ENCODE measurements at places on chromosomes 7 and 10. TPM values are rescaled to one million over a fixed set of nuclear protein-coding genes. Genes with fewer than 3 reads are reported as not detected.

DNA sequence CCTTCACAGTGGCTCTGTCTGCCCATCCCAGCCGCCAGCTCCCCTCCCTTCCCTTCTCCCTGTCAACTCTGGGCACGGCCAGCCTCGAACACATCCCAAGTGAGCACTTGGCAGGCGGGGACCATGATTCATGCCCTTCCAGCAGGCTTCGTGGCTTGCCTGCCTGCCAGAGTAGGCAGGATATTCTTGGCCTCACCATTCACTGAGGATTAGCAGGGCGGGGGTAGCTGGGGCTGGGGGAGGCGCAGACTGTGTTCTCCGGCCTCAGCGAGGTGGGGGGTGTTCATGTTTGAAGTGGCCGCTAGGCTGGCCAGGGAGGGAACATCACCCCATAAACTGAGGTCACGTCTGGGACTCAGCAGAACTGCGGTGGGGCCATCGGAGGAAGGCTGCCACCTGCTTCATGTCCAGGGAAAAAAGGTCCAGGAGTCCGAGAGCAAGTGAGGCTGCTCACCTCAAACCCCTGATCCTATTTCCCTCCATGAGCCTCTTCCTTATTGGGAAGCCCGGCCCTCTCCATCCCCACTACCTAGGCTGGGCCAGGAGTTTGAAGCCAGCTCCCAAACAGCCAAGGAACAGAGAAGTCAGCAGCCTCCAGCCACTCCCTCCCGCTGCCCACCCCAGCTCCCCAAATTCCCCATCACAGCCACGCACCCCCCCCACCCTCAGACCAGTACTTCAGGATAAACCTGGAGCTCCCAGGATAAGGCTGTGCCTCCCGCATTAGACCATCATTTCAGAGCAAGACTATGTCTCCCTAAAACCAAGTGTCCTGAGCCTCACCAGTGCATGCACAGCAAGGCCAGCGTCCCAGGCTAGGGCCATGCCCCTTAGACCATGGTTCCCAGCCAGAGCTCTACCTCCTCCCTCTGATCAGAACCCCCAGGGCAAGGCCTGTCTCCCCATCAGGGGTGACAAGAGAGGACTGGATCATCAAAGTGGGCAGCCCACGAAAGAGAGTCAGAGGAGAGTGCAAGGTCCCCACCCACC is 42.8 kb upstream of the RABGEF1 start:
- H3K4me3 ChIP-seq, result no peak overlapping the region
- H3K27ac ChIP-seq, result no peak overlapping the region
- H3K36me3 ChIP-seq, result peaks cover 19% of the 10 kb centered on the region

DNA sequence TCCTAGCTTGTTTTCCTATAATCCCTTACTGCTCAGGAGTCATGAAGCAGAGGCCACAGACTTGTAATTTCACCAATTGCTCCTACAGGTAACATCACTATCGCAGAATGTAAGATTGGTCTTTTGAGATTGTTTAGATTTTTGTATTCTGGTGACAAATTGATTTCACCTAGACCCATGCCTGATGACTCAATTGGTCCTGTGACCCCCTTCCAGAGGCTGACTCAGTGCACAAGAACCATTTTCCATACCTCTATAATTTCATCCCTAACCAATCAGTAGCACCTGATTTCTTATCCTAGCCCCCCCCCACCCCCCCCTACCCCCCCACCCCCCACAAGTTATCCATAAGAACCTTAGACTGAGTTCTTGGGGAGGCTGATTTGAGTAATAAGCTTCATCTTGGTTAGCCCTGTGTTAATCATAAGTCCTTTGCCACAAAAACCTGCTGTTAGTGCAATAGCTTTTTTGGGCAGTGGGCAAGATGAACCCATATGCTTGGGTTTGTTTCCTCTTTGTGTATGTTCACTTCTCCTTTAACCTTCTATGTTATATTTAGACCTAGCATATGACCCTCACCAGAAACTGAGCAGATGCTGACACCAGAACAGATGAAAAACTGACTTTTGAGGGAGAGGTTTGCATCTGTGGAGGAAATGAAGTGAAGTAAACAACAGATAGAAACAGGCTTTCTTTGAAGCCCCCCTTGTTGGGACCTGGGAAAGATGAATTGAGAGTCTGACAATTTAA is 187.1 kb downstream of the KIF20B start:
- H3K4me3 ChIP-seq, result no peak overlapping the region
- peaks cover 2% of the 10 kb centered on the region for H3K27me3 ChIP-seq
- no peak for DNase-seq
- no peaks in the 10 kb centered on the region for H3K4me1 ChIP-seq
- no peak overlapping the region for H3K27ac ChIP-seq

DNA sequence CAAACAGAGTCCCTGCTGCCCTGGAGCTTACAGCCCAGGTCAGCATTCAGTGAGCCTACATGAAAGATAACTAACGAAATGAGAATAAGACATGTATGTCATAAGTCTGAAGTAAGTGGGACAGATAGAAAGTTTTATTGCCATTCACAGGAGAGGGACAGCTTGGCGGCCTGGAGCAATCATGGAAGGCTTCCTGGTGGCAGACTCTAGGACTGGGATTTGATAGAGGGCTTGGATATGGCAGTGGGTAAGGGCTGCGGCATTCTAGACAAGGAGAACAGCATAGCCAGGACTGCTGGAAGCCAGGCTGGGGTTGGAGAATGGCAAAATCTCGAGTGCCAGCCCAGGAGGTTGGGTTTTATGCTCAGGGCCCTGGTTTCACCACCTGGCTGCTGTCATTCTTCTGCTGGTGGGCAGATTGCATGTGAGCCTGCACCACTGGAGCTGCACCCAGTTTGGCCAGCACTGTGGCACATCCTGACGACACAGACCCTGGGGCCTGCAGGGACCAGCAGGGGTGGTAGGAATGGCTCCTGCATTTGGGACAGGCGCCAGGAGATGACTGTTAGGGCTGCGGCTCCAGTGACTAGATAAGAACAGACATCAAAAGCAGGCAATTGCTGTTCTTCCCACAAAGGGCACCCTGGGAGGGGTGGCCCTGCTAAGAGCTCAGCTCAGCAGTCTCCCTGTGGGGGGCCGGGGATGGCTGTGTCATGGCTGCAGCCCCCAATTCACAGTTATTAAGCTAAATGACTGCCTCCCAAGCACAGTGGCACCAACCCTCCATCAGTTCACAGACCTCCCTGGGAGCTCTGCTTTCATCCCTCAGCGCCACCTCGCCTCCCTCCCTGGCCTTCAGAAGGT is 161.1 kb downstream of the RPS24 start:
- peaks cover 4% of the 10 kb centered on the region for H3K4me1 ChIP-seq
- H3K27ac ChIP-seq, result no peak overlapping the region
- H3K27me3 ChIP-seq, result no peaks in the 10 kb centered on the region
- DNase-seq, result no peak
- no peaks in the 10 kb centered on the region for H3K36me3 ChIP-seq

DNA sequence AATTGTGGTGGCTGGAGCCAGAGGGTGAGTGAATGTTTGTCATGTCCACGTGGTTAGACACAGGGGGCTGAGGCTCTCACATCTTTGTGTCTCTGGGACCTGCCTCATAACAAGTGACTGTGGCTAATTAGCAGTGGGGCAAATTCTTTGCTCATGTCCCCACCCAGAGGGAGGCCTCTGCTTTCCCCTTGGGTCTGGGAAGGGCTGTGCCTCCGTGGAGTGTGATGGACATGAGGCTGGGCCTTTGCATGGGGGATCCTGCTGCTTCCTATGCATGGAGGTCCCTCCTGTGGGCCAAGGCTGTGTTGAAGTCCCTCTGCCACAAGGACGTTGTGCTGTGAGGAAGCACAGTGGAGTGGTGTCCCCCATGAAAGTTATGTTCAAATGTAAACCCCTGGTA is 327.4 kb upstream of the SHH start:
- no peak overlapping the region for H3K27ac ChIP-seq
- no peaks in the 10 kb centered on the region for H3K36me3 ChIP-seq
- peaks cover 46% of the 10 kb centered on the region for H3K27me3 ChIP-seq
- peaks cover 4% of the 10 kb centered on the region for H3K4me1 ChIP-seq
- H3K4me3 ChIP-seq, result no peak overlapping the region

- no peak overlapping the region for H3K4me3 ChIP-seq
- peaks cover 5% of the 10 kb centered on the region for H3K36me3 ChIP-seq
- peaks cover 64% of the 10 kb centered on the region for H3K4me1 ChIP-seq
- no peaks in the 10 kb centered on the region for H3K27me3 ChIP-seq
- DNase-seq, result no peak
These were observed 107.9 kb upstream of the PPIF start for GRCh38 chr10:79239275-79239779.

DNA sequence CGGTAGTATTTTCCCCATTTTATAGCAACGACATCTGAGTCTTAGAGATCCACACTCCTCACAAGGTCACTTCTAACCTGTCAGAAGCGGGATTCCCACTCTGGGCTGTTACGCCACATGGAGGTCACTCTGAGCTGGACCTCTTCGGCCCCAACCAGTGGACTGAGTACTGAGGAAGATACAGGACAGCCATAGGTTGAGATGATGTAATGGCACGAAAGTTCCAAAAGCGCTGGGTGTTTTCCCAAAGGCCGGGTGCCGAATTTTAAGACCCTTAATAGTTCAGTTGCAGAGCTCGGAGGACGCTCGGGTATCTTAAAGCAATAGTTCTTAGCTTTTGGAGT is 699 bp downstream of the GHITM start:
- H3K4me1 ChIP-seq, result peaks cover 32% of the 10 kb centered on the region
- peak overlapping the region; percentile 97 for H3K4me3 ChIP-seq
- peaks cover 15% of the 10 kb centered on the region for H3K27me3 ChIP-seq
- DNase-seq, result no peak
- H3K36me3 ChIP-seq, result peaks cover 10% of the 10 kb centered on the region

Gene FAM13C
- 6.8 TPM for total RNA-seq

Gene CPA2
- total RNA-seq, result 0.73 TPM

Gene C10orf71
- total RNA-seq, result not detected

Gene CDNF
- 2.2 TPM for total RNA-seq

DNA sequence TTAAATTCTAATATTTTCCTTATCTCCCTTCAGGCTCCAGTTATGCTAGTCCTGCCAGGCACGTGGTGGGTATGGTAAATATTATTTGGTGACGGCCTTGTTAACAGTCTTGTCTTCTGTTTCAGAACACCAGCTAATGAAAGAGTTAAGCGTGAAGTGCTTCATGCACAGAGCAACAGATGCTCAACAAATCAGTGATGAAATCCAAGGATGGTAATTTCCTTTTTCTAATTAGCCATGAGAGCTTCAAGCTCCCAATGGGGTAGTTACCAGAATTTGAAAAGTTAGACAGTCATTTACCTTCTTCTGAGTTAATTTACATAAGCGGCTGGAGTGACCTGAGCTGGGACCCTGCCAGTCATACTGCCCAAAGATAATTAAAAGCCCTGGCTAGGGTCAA is 1.9 kb upstream of the OTUD1 start:
- no peaks in the 10 kb centered on the region for H3K36me3 ChIP-seq
- H3K27me3 ChIP-seq, result no peaks in the 10 kb centered on the region
- no peak for DNase-seq
- peaks cover 18% of the 10 kb centered on the region for H3K4me1 ChIP-seq
- no peak overlapping the region for H3K27ac ChIP-seq
- no peak overlapping the region for H3K4me3 ChIP-seq

Measured in mesothelial cell of epicardium (in vitro differentiated cells).